ENCODE measurements at places on chromosomes 12 and 14. TPM values are rescaled to one million over a fixed set of nuclear protein-coding genes. Genes with fewer than 3 reads are reported as not detected.

The RTN1 gene
- 0.62 TPM for polyA plus RNA-seq

- H3K36me3 ChIP-seq, result no peaks in the 10 kb centered on the region
- no peaks in the 10 kb centered on the region for H3K27me3 ChIP-seq
- H3K4me1 ChIP-seq, result no peaks in the 10 kb centered on the region
- no peak overlapping the region for H3K4me3 ChIP-seq
- no peak for DNase-seq
- no peak overlapping the region for H3K27ac ChIP-seq
Observed at GRCh38 chr12:84551373-84551772, 361.2 kb downstream of the SLC6A15 start.

The KRT8 gene
- 139 TPM for polyA plus RNA-seq

GRCh38 chr12:123528858-123529257, 4.7 kb downstream of the RILPL1 start:
- H3K4me1 ChIP-seq, result peaks cover 33% of the 10 kb centered on the region
- no peak for DNase-seq
- H3K36me3 ChIP-seq, result peaks cover 16% of the 10 kb centered on the region
- H3K27me3 ChIP-seq, result no peaks in the 10 kb centered on the region
- H3K27ac ChIP-seq, result no peak overlapping the region

The DLGAP5 gene
- polyA plus RNA-seq, result 0.12 TPM

DNA sequence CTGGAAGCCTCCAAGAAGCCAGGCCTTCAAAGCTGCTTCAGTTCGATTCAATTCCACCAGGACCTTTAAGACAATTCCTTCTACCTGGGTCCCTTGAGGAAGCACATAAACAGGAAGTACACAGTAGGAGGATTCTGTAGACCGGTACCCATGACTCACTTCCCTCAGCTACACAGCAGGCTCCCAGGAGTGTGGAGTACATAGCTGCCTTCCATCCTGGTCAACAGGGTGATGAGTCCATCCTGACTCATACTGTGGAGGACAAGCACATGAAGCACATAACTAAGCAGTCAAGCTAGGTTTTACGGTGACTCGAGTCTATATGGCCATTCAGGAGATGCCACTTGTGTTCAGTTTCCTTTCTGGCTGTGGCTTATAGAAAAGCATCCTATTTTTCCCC, 197.6 kb upstream of the RBM19 start:
- no peak overlapping the region for H3K27ac ChIP-seq
- no peaks in the 10 kb centered on the region for H3K36me3 ChIP-seq
- no peaks in the 10 kb centered on the region for H3K4me1 ChIP-seq
- no peak for DNase-seq
- no peak overlapping the region for H3K4me3 ChIP-seq

DNA sequence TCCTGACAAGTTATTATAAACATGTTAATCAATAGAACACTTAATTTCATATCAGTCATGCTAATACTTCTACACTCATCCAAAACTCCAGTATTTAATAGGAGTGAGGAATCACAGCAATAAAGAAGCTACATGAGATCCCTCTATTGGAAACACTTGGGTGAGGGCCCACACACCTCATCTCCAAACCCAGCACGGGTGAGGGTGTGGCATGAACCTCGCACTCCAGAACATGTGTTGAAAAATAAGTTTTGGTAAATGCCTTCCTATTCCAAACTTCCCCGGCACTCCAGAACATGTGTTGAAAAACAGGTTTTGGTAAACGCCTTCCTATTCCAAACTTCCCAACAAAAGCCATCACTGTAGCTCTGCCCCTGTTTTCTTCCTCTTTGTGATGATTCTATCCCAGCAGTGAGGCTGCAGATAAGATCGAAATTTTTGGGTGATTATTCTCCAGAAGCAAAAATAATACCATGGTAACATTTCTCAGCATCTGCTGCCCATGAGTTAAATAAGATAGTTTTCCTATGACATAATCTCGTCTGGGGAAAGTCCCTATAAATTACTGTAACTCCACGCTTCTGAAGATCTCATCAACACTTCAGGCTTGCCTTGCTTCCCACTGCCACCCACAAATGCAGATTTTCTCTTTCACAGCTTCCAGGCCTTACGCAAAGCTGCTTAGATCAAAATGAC, 24.4 kb upstream of the PTPRB start:
- H3K27me3 ChIP-seq, result no peaks in the 10 kb centered on the region
- no peak overlapping the region for H3K4me3 ChIP-seq
- DNase-seq, result no peak
- H3K27ac ChIP-seq, result peak overlapping the region; percentile 22
- H3K4me1 ChIP-seq, result peaks cover 8% of the 10 kb centered on the region

The PPFIA2 gene
- polyA plus RNA-seq, result 0.08 TPM

DNA sequence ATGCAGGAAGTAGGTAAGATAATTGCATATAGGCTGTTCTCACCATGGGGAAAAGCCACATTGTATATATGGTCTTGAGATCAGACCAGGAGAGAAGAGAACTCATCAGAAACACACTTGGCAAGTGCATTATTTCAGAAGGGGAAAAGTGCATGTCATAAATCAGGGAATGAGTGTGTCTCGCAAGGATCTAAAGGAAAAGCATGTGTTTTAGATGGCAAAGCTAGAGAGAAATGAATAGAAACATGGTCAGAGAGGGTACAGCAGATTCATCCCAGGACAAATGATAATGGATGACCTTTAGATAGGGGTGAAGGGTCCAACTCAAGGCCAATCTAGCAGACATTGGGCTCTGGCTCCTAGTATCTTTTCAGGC, 230.2 kb upstream of the NAV3 start:
- no peak overlapping the region for H3K27ac ChIP-seq
- no peaks in the 10 kb centered on the region for H3K4me1 ChIP-seq
- H3K27me3 ChIP-seq, result no peaks in the 10 kb centered on the region
- H3K36me3 ChIP-seq, result no peaks in the 10 kb centered on the region
- no peak overlapping the region for H3K4me3 ChIP-seq
- no peak for DNase-seq

The SPIC gene
- polyA plus RNA-seq, result not detected

- no peaks in the 10 kb centered on the region for H3K27me3 ChIP-seq
- H3K4me3 ChIP-seq, result no peak overlapping the region
- no peak for DNase-seq
- no peaks in the 10 kb centered on the region for H3K36me3 ChIP-seq
- no peak overlapping the region for H3K27ac ChIP-seq
Observed at GRCh38 chr12:78244916-78245507, 414.3 kb downstream of the NAV3 start.

GRCh38 chr12:32135967-32136366, 29.3 kb downstream of the BICD1 start:
- no peaks in the 10 kb centered on the region for H3K27me3 ChIP-seq
- H3K4me3 ChIP-seq, result no peak overlapping the region
- H3K36me3 ChIP-seq, result no peaks in the 10 kb centered on the region
- H3K4me1 ChIP-seq, result peaks cover 8% of the 10 kb centered on the region

- DNase-seq, result no peak
- no peaks in the 10 kb centered on the region for H3K36me3 ChIP-seq
- H3K27me3 ChIP-seq, result no peaks in the 10 kb centered on the region
- no peak overlapping the region for H3K4me3 ChIP-seq
- H3K4me1 ChIP-seq, result peaks cover 11% of the 10 kb centered on the region
- H3K27ac ChIP-seq, result no peak overlapping the region
Observed at GRCh38 chr14:51449681-51450080, 202.0 kb upstream of the FRMD6 start.

- H3K36me3 ChIP-seq, result no peaks in the 10 kb centered on the region
- H3K27ac ChIP-seq, result no peak overlapping the region
- no peaks in the 10 kb centered on the region for H3K27me3 ChIP-seq
- no peak for DNase-seq
- no peak overlapping the region for H3K4me3 ChIP-seq
Observed at GRCh38 chr12:45668641-45669040, 60.9 kb upstream of the ARID2 start.

GRCh38 chr14:44783901-44784300, 177.8 kb downstream of the KLHL28 start:
- H3K27ac ChIP-seq, result no peak overlapping the region
- H3K36me3 ChIP-seq, result no peaks in the 10 kb centered on the region
- DNase-seq, result no peak
- H3K27me3 ChIP-seq, result no peaks in the 10 kb centered on the region
- no peaks in the 10 kb centered on the region for H3K4me1 ChIP-seq
- H3K4me3 ChIP-seq, result no peak overlapping the region

DNA sequence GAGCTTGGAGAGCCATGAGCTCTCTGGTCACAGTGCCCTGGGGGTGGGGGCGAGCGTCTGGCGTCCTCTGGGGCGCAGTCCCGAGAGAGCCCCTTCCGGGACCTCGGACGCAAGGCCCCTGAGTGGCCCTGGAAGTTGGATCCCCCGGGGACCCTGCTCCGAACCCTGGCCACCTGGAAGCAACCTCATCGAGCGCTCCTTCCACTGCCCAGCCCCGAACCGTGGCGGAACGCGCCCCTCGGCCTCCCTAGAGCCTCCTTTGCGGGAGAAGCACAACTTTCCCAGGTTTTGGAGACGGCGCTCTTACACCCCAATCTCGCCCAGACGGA, 1.2 kb downstream of the NOS1 start:
- peaks cover 34% of the 10 kb centered on the region for H3K27me3 ChIP-seq
- H3K36me3 ChIP-seq, result no peaks in the 10 kb centered on the region
- peaks cover 9% of the 10 kb centered on the region for H3K4me1 ChIP-seq

GRCh38 chr14:30312214-30312613, 246.7 kb upstream of the G2E3 start:
- no peak overlapping the region for H3K27ac ChIP-seq
- H3K36me3 ChIP-seq, result no peaks in the 10 kb centered on the region
- no peaks in the 10 kb centered on the region for H3K27me3 ChIP-seq
- no peak overlapping the region for H3K4me3 ChIP-seq
- no peaks in the 10 kb centered on the region for H3K4me1 ChIP-seq

DNA sequence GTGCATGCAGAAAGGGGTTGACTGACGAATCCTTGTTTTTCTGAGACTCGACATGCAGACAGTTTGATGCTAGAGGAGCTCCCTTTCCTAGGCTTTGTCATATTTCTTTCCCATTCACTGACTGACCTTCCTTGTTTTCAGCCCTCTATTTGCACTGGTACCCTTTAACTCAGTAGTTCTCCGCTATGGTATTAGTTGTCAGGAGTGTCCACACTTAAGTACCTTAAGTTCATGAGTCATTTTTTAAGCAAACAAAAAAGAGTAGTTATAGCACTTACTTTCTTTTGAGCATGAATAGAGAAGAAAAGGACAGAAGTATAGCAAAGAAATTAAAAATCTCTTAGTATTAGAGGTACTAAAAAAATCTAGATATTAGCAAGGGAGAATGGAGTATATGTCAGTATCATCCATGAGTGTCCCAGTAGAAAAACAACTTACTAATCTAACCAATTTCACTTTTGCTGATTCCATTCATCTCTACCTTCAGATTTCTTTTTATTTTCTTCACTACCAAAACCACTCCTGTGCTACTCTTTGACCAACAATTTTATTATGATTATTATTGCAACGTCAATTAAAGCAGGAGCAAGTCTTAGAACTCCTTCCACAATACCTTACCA, 8.3 kb downstream of the ATP2B1 start:
- H3K4me1 ChIP-seq, result no peaks in the 10 kb centered on the region
- no peak for DNase-seq
- no peak overlapping the region for H3K27ac ChIP-seq
- H3K4me3 ChIP-seq, result no peak overlapping the region
- no peaks in the 10 kb centered on the region for H3K36me3 ChIP-seq

DNA sequence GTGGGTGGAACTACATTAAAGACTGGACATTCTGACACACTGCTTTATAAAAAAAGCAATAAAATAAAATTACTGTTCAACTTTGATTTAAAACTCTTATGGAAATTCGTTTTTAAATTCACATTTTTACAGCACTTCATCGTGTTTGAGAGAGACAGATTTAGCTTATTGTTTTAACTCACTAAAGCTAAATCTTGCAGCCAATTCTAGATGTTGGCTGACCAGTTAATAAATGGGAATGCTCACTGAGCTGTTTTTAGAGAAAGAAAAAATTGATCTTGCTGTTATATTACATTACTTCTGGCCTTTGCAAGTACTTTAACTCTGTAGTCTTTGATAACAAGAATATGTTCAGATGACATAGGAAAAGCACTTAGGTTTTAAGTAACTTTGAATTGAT, 157.1 kb downstream of the PLCZ1 start:
- H3K4me1 ChIP-seq, result no peaks in the 10 kb centered on the region
- no peak overlapping the region for H3K27ac ChIP-seq
- H3K4me3 ChIP-seq, result no peak overlapping the region
- DNase-seq, result no peak

The RASAL1 gene
- polyA plus RNA-seq, result not detected
